Heart left ventricle (tissue), 16 donors: ENCODE measurements at places on chromosomes 5 and 9.

DNA sequence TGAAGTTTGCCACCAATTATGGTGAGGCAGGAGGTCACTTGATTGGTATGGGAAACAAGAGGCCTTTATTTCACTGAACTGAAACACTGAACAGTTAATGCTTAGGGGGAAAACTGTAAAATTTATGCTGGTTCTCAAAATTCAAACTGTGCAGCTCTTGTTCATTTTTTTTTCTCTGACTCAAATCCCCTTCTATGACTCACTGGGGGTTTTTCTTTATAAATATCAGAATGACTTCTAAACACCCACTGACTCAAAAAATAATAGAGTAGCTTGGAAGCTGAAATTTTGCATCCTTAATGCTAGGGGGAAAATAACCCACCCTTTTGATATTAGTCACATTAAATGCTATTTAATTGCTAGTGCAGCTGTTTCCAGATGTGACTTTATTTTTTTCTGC, 24.1 kb upstream of the OTP start:
- DNase-seq = no peak

GRCh38 chr9:3962971-3963642, 336.8 kb downstream of the GLIS3 start:
- peak; percentile 47 for DNase-seq

GRCh38 chr9:37663926-37664325, 13.2 kb downstream of the FRMPD1 start:
- no peak for DNase-seq

GRCh38 chr5:170638051-170638450, 134.2 kb downstream of the KCNIP1 start:
- DNase-seq = no peak

DNA sequence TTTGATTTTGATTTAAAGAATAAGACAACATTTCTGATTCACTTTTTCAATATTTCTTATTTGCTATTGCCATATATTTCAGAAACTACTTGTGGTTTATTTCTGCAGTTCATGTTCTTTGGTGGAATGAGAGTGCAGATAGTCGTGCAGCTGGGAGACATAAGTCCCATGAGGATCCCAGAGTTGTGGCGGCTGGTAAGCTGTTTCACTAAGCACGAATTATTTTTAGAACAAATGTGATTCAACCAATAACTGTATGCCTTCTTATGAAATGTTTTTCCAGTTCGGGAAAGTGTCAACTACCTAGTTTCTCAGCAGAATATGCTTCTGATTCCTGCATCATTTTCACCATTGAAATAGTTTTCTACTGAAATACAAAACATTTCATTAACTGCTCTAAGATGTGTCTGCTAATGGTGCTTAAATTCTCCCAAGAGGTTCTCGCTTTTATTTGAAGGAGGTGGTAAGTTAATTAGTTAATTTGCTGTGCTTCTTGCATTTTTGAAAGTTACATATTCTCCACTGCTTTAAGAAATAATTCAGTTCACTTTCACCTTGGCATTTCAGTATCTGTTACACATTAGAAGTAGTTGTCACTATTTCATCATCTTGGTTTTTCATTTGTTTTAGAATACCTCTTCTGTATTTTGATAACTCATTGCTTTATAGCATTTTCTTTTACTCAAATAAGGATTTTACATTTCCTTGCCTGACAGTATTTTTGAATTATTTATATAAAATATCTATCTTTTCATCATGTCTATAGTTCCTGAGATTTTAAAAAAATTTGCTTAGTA, 9.0 kb downstream of the NIPSNAP3B start:
- DNase-seq = no peak

DNA sequence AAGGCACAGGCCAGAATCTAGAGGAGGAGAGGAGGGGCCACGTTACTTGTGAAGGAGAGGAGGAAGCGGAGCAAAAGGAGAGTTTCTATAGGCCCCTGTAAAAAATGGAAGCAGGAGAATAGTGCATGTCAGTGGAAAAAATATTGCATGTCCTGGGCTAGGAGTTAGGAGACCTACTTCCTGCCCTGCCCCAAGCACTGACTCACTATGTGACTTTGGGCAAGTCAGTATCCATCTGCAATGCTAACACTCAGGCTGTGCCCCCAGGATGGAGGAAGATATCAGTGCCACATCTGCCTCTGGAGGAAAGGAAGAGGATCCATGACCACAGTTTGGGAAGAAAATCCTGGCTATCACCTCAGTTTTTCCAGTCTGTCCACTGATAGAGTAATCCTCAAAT, 7.0 kb downstream of the PIGO start:
- DNase-seq = no peak

DNA sequence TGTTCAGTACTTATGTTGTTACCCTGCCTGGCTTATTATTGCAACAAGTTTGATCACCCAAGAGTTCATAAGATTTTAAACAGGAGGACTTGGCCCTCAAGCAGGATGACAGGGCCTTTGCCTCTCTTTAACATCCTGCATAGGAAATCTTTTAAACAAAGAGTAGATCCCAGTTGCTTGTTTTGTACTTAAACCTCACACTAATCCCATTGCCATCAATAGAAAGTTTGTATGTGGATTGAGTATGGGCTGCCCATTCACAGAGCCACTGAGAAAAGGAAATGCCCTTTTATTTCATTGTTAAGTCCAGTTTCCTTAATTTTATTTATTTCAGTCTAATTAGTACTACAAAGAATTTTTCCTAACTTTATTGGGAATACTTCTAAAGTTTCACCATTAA, 52.2 kb upstream of the FGF10 start:
- DNase-seq = no peak
